ENCODE measurements at places on chromosomes 2 and 18.

DNA sequence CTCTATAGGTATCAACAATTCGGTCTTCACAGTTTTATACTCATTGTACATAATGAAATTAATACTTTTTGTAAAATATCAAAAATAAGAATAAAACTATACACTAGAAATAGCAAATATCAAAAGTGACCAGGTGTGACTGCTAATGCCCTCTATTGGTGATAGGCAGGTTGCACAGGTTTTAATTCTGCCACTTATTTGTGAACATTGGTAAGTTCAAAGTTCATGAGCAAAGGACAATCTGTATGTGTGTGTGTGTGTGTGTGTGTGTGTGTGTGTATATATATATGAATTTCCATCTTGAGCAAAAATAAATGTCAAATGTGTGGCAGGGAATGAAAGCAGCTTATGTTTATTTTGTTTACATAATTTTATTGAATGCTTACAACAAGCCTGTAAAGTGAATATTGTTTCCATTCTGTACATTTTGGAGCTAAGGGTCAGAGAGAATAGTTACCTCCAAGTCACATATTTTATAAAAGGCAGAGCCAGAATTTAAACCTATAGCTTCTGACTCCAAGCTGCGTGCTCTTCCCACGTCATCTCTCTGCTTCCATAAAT is 537.4 kb downstream of the CPS1 start:
- DNase-seq = no peak

DNA sequence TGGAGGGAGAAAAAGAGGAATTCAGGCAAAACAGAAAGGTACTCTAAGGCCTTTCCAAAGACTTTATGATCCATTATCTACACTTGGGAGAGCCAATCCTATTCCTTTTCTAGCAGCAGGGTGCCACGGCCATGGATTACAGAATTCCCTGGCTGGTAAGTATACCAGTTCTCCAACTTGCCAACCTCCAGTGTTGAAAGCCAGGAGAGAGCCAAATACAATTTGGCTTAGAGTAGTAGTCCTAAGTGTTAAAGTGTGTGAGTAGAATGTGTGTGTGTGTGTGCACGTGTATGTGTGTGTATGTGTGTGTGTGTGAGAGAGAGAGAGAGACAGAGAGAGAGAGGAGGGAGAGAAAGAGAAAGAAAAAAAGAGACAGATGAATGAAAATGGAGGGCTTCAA is 43.3 kb downstream of the WDPCP start:
- DNase-seq = no peak

GRCh38 chr18:43805646-43806194 is 528.4 kb upstream of the SYT4 start:
- peak; percentile 21 for DNase-seq

- DNase-seq = no peak
These were observed 169.0 kb downstream of the MYT1L start for GRCh38 chr2:2161871-2162653.

DNA sequence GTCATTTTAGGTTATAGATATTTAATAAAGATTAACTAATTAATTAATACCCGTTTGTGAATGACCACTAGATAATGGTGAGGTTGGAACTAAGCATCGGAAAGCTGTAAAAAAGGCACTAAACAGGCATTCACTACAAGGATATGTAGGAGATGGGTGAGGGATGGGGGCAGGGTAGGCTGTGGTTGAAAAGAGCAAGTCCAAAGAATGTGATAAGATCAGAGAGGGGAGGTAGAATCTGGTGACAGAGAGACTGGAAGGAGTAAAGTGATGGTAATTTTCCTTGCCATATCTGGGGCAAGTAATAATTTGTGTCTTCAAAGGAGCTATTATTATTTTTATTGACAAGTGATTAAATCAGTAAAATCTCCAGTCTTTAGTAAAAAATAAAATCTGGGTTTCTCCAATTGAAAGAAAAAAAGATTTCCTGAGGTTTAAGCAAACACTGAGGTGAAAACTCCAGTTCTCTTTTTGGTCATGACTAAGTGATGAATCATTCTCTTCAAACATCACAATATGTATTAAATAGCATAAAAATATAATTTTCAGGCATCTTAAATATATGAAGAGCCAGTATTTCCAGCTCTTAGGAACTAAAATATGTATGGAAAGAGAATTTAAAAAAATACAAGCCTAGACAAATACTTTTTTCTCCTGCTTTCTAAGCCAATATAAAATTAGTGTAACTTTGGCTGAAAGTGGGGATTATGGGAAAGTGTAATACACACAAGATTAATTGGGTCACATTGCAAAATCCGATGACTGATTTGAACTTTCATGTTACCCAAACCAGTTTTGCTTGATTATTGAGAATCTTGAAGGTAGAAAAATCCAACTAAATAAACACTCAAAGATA is 259.1 kb upstream of the RBMS1 start:
- DNase-seq = no peak

DNA sequence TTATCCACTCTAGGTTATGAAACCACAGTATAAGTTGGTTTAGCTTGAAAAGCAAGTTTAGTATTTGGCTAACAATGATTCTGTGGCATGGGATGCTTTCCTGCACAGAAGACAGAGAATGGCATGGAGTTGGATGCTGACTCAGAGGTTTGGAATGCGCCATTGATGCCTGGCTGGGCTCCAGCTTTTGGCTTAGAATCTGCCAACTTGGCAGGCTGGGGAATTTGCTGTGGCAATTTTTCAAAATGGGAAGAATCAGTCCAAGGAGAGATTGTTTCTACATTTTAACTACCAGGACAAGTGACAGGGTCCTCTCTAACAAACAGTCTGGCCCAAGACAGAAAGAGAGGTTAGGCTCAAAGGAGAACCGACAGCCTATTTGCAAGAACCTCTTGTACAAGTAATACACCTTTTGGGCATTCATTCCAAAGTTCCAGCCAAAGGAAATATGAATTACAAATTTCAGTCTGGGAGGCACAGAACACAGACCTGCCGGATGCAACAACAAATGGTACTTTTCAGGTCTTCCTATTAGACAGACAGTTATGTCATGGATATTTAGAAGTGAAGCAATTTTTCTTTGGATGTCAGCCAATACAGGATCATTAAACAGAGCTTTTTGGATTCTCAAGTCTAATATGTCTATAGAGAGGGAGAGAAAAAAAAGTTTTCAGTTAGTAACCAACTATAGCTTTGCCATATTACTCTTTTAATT is 1027.7 kb downstream of the TMEM182 start:
- DNase-seq = no peak

- peak; percentile 74 for DNase-seq
These were observed 196.4 kb downstream of the NOL4 start for GRCh38 chr18:34028324-34028723.

DNA sequence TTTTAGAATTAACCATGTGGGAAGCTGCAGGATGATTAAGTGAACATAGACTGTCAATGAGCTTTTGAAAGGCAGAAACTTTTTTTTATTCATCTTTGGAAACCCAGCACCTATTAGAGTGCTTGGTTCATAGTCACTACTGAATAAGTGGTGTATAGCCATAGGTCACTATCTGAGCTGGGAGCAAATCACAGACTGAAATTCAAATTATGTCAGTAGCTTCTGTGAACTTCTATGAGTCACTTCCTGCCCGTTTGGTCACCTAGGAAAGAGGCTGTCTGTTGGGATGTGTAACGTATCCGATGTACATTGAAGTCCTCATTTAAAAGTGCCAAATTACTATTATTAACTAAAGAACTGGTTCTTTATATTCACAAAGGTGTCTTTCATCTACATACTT is 20.5 kb upstream of the SLC40A1 start:
- DNase-seq = no peak

DNA sequence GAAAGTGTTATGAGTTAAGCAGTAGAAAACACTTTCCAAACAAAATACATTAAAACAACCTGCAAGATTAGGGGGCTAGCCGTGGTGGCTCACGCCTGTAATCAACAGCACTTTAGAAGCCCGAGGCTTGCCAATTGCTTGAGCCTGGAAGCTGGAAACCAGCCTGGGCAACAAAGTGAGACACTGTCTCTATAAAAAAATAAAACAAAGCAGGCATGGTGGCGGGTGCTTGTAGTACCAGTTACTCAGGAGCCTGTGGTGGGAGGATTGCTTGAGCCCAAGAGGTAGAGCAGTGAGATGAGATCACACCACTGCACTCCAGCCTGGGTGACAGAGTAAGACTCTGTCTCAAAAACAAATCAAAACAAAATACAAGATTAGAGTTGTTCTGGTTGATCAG is 208.3 kb downstream of the ERBB4 start:
- no peak for DNase-seq

DNA sequence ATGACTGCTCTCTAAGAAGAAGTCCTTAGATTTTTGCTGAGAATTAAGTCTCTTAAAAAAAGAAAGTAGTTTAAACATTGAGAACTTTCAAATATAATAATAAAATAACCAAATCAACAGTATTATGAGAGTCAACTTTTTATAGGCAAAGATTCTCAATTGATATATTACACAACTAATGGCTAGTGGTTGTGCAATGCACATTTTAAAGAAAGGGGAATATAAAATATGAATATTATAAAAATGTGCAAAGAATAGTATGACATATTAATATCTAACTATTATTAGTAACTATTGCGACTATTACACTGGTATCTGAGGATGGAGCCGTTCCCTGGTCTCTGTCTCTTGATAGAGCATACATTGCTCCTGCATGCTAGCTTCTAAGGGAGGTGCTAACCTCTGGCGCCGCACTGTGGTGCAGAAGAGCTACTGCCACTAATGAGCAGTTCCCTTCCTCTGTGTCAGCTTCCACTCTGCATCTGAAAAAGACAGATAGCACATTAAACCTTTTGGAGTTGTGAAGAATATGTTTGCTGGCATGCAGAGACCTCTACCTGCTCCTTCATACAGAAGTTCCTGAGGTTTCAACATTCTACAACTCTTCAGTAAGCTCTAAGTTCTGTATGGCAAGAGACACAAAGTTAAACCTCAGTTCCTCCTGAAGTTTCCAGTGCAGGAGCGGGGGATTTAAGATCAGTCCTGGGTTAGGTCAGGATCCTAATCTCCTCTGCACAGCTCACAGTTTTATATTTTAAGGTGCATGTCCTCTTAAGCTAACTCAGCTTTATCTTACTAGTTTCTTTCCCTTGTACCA is 3.5 kb upstream of the SLC9A2 start:
- DNase-seq = no peak

- DNase-seq = no peak
These were observed 270.4 kb downstream of the PRKCE start for GRCh38 chr2:45921921-45922320.

GRCh38 chr2:30911327-30911726 is 104.1 kb upstream of the CAPN13 start:
- DNase-seq = no peak

Measured in colonic mucosa (tissue), 4 donors.